ENCODE measurements at places on chromosomes 11 and 22.

DNA sequence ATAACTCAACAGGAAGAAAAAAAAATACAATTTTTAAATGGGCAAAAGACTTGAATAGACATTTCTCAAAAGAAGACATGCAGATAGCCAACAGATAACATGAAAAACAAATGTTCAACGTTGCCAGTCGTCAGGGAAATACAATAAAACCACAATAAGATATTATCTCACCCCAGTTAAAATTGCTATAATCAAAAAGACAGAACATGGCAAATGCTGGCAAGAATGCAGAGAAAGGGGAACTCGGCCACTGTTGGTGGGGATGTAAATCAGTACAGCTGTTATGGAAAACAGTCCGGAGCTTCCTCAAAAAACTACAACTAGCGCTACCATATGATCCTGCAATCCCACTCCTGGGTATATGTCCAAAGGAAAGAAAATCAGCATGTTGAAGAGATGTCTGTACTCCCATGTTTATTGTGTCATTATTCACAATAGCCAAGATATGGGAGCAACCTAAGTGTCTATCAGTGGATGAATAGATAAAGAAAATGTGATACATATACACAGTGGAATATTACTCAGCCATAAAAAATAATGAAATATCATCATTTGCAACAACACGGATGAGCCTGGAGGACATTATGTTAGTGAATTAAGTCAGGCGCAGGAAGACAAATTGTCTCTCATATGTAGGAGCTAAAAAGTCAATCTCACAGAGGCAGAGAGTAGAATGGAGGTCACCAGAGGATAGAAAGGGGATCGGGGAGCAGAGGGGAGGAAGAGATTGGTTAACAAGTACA is 12.2 kb upstream of the CYTH4 start:
- no peak for DNase-seq

DNA sequence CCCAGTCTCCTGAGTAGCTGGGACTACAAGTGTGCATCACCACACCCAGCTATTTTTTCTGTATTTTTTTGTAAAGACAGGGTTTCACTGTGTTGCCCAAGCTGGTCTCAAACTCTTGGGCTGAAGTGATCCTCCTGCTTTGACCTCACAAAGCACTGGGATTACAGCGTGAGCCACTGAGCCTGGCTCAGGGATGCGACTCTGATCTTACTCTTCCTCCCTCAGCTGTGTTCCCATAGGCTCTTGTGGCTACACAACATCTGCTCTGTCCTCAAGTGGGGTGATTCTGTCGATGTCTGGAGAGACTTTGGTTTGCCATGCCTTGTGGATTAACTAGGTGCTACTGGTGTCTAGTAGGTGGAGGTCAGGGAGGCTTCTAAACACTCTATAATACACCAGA is 127.0 kb upstream of the SERPIND1 start:
- DNase-seq, result no peak

DNA sequence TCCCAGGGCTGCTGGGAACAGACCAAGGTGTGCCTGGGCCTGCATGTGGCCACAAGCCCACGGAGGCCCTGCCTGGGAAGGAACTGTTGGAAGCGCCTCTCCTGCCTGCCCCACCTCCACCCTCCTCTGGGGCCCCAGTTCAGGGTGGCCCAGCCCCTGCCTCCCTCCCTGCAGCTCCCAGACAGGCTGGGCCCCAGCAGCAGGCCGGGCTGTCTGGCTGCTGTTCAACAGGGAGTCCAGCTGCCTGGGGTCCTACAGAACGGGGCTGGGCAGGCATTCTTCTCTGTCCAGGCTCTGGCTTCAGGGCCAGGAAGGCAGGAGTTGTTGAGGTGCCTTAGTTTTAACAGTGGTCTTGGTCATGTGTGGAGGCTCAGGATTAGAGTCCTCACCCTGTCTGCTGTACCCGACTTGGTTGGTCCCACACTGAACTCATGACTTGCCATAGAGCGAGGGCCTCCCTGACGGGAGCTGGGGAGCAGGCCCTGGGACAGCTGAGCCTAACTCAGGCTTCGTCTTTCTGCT is 11.8 kb downstream of the PRDM11 start:
- no peak for DNase-seq

- DNase-seq, result no peak
These were observed 83.3 kb downstream of the MYEOV start for GRCh38 chr11:69377029-69377952.

Measured in NCI-H2081 treated with DMSO at 0.1 percent for 48 hours (cell line).